ENCODE measurements at places on chromosomes 7 and 10.

- no peak for DNase-seq
Measured at GRCh38 chr10:11553773-11554381, 57.6 kb downstream of the USP6NL start.

GRCh38 chr7:44077681-44078091, 4.6 kb downstream of the POLM start:
- no peak for DNase-seq

DNA sequence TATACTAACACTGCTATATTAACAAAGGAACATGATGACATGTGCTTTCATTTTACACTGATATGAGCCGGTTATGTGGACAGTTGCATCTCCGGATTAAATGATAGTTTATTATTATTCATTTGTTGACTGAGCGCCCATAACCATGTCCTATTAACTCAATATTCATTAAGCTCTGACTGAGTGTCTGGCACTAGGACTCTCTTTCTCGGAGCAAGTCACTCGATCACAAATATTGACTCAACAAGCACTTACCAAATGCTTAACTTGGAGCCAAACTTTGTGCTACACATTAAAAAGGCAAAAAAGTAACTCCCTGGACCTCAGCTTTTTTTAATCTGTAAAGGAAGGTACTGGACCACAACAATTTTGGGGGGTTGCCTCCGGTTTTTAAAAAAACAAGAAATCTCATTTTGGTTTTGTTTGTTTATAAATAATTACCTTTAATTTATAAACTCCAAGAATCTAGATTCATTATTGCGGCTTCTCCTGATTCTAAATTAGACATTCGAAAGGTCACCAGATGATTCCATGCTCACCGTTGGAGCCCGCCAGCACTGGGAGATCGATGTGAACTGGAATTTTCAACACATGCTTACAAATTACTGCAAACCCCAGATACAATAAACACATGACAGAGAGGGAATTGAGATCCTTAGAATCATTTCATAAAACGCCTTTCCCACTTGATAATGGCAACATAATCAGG, 8.9 kb upstream of the LYZL1 start:
- no peak for DNase-seq

GRCh38 chr10:633279-634245, 55.9 kb downstream of the DIP2C start:
- no peak for DNase-seq

GRCh38 chr10:119541459-119542356, 811 bp downstream of the RGS10 start:
- no peak for DNase-seq

GRCh38 chr7:70588191-70588921, 543.6 kb upstream of the GALNT17 start:
- no peak for DNase-seq

GRCh38 chr10:114172216-114172615, 1.8 kb downstream of the CCDC186 start:
- DNase-seq = no peak

DNA sequence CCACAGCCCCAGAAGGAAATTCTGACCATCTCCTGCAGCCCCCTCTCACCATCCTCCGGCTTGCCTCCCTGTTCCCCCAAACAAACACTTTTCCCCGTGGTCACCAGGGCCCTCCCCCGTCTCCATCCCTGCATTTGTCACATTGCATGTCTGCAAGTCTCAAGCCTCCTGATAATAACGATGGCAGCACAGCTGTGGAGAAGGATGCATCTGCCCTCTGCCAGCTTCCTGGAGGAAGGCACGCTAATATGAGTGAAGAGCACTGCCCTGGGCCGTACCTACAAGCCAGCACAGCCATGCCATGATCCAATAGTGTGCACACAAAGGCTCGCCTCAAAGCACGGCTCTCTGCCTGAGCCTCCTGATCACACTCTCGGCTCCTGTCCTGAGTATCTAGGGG, 98.5 kb downstream of the SLIT1 start:
- no peak for DNase-seq

GRCh38 chr10:111076682-111077478, at the start of gene ADRA2A:
Gene ADRA2A (plus strand): TSS chr10:111077029. CDS start chr10:111077997, 968 bp downstream.
- DNase-seq = no peak

DNA sequence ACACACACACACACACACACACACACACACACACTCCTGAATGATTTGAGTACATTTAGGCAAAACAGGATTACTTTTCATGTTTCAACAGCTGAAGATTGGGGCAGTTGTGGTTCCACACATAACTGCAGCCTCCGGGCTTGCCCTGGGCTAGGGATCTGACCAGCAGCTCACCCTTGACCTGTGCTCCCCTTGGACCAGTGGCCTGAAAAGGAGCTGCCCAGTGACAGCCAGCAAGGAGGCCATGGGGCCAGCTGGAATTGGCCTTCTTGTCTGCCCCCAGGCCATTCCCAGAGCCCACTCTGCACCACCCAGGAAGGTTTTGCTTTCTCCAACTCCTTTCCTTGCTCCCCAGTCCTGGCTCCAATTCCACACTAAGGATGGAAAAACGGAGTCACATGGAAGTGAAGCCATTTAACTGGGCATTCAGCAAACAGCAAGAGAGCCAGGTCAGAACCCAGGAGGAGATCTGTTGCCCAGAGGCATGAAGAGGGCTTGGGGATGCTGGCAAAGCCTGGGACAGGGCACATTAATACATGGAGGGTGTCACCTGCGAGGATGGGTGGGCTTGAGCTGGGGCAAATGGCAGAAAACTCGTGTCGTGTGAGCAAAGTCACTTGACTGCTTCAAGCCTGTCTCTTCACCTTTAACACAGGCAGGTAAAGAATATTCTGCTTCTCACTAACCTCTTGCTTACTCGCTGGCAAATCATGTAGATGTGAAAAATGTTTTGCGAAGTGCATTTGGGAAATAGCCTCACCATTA, 61.5 kb upstream of the GDF10 start:
- no peak for DNase-seq

Measured in esophagus squamous epithelium (tissue), 5 donors.